ENCODE measurements at places on chromosomes 4 and X.

GRCh38 chrX:17788439-17788838 is 51.1 kb downstream of the SCML1 start:
- DNase-seq: peak; percentile 29

DNA sequence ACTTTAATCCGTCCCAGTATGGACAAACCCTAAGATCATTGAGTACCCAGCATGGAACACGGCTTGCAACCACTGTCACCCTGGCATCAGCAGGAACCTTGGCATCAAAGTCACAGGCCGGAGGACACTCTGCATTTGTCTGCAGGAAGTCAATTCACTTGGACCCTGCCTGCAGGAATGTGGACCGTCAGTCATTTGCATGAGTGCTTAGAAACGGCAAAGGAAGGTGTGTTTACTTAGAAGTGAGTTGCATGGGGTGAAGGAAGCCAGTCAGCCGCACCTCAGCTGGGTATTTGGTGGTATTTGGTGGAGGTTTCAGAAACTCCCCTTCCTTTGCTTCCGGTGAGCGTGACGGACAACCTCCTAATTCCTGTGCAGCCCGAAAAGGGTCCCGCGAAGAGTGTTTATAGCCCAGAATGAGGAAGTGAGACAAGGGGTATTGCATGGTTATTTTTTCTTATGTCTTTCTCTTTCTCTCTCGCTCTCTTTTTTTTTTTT is 15.5 kb downstream of the P2RY8 start:
- peak; percentile 98 for DNase-seq

- DNase-seq: no peak
Observed at GRCh38 chr4:111685205-111685604, 460.0 kb upstream of the FAM241A start.

GRCh38 chrX:41082783-41083182 is 2.5 kb upstream of the USP9X start:
- DNase-seq: no peak

DNA sequence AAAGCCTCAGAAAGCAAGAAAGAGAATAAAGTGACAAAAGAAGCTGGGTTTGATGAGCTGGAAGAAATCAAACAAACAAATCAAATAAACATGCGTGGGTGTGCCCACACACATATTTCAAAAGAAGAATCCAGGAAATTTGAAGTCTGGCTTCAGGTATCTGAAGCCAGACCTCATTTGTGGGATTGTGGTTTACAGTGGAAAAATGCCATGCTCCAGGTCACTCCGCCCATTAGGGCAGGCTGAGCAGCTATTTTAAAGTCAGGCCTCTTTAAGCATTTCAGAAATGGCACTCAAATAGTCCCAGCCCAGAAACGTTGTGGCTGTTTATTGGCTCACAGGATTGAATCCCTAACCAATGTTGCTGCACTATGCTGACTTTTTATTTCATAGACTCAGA is 226.1 kb upstream of the F9 start:
- DNase-seq: no peak

Measured in hematopoietic multipotent progenitor cell (in vitro differentiated cells).